RCC 7860 (cell line): ENCODE measurements at places on chromosomes 16 and 17.

GRCh38 chr17:71337938-71338337 is 782.9 kb upstream of the SOX9 start:
- DNase-seq: no peak

- no peak for DNase-seq
Measured at GRCh38 chr17:29880031-29880430, 50.0 kb downstream of the SSH2 start.

DNA sequence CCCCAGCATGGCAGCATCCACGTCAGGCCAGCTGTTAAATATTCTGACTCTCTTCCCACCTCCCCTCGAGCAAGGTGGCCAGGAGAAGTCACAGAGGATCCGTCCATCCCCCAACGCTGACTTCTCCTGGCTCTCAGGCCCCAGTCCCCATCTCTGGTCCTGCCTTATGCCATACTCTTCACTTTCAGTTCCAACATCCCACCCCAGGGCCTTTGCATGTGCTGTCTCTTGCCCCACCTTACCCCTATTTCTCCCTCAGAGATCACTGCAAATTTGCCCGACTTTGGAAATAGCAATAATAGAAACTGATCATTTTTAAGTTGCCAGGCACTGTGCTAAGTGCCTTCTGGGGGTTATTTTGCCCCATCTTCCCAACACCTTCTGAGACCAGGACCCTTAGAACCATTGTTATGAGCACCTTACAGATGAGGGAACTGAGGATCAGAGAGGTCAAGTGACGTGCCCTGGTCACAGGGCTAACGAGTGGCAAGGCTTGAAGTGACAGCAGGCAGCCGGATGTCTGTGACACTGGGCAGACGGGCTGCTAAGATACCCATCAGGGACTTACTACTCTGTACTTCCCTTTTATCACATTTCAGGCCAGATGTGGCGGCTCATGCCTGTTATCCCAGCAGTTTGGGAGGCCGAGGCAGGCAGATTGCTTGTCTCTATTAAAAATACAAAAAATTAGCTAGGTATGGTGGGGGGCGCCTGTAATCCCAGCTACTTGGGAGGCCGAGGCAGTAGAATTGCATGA is 17.7 kb downstream of the HID1 start:
- no peak for DNase-seq

DNA sequence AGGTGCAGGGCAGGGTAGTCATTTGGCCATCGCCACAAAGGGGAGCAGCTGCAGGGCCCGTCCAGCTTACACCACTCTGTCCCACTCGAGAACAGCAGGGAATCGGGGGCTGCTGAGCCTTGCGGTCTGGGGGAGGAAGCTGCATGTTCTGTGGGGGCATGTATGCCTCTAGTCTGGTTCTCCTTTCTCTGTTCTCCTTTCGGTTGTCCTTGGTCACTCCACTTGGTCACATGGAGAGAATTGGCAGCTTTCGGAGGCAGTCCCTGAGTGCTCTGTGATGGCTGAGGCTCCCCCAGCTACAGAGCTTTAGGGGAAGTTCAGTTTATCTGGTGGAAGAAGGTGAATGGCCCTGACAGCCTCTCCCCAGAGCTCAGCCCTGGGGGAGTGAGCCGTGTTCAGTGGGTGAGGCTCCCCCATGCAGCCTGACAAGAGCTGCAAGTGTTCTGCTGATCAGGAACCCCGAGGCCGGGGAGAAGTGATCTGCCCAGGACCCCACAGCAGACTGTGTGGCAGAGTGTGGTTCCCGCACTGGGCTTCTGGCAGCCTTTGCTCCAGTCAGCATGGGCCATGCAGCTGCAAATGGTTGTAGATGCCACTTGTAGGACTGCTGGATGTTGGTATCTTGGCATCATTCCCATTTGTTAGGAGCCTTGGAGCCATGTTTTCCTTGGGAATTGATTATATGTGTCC is 22.3 kb upstream of the SMPD3 start:
- no peak for DNase-seq
